ENCODE measurements at places on chromosomes 12 and 14.

GRCh38 chr14:61256826-61257468, 24.2 kb downstream of the TMEM30B start:
- no peak for DNase-seq

GRCh38 chr14:106083082-106083481, 556.7 kb downstream of the TMEM121 start:
- no peak for DNase-seq

GRCh38 chr12:53255996-53256395, 12.1 kb upstream of the ESPL1 start:
- no peak for DNase-seq

- peak; percentile 97 for DNase-seq
Measured at GRCh38 chr12:115341442-115341841, 657.5 kb upstream of the TBX3 start.

DNA sequence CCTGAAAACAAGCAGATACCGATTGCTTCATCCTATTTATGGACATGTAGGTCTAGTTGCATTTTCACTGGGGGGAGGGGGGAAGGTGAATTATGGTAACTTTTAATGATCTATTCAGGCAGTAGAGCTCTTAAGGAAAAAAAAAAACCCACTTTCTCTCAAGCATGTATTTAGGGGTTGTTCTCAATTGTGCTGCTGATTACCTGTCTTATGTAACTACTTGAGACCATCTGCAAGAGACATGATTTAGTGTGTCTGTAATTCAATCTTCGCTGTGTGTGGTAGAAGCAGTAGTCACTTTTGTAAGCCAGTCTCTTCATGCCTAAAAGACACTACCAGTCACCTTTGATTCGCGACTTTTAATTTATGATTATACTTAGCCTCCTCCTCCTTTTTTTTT, 8.9 kb downstream of the CALM1 start:
- DNase-seq = no peak

DNA sequence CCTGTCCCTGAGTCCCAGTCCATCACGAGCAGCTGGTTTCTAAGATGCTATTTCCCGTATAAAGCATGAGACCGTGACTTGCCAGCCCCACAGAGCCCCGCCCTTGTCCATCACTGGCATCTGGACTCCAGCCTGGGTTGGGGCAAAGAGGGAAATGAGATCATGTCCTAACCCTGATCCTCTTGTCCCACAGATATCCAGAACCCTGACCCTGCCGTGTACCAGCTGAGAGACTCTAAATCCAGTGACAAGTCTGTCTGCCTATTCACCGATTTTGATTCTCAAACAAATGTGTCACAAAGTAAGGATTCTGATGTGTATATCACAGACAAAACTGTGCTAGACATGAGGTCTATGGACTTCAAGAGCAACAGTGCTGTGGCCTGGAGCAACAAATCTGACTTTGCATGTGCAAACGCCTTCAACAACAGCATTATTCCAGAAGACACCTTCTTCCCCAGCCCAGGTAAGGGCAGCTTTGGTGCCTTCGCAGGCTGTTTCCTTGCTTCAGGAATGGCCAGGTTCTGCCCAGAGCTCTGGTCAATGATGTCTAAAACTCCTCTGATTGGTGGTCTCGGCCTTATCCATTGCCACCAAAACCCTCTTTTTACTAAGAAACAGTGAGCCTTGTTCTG, 41.6 kb downstream of the DAD1 start:
- DNase-seq = no peak

DNA sequence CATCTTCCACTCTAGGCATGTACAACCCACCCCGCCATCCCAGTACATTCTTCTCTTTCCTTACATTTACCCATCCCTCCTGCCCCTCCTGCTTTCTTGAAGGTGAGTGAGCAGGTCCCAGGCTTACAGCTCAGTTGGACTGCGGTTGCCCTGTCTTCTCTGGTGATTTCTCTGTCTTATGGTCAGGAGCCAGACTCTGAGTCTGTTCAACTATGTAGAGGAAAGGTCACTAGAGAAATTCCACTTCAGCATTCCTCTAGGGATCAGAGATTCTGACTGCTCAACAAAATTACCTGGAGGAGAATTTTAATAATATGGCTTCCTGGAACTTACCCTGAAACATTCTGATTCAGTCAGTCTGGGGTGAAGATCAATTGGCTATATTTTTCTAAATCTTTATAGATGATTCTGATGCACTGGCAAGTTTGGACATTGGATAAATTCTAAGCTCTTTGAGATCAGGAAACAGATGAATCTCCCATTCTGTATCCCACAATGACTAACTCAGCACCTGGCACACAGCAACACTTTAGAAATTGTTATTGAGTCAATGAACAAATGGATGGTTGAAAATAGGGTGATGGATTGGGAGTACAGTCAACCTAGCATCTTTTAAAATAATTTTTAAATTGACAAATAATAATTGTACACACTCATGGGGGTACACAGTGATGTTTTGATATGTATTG, 128.6 kb upstream of the HIF1A start:
- no peak for DNase-seq

- no peak for DNase-seq
Measured at GRCh38 chr12:116703214-116703795, 34.6 kb downstream of the SPRING1 start.

DNA sequence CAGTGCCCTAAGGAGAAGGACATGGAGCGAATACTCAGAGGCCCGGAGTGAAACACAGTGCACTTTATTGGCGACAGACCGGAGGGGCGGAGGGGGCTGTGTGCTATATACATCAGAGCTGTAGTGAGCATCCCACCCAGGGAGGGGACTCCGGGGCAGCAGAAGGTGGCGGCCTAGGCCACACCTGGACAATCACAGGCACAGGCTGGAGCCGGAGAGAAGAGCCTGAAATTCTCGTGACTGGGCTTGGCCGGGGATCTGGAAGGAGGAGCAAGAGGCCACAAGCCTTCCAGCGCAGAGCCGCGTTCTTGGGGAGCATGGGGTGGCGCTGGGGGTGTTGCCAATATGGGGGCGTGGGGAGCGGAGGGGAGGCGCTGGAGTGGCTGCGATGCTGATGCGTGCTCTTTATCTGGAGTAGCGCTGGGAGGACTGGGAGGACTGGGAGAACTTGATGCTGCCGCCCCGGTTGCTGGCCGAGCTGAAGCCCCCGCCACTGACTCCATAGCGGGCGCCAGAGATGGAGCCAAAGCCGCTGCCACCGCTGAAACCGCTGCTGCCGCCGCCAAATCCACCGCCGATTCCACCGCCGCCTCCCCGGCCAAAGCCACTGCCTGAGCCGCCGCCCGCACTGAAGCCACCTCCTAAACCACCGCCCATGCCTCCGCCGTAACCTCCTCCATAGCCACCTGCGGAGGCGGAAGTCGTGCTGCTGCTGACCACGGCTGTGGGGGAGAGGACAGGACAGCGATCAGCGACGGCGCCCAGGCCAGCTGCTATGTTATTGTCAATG, 6.1 kb downstream of the KRT3 start:
- DNase-seq = no peak

- no peak for DNase-seq
Measured at GRCh38 chr12:132341318-132342050, 12.1 kb upstream of the GALNT9 start.

- DNase-seq = no peak
Measured at GRCh38 chr14:22773162-22774010, 6.9 kb downstream of the OXA1L start.

GRCh38 chr14:100106250-100107112, 41.3 kb downstream of the EVL start:
- DNase-seq = no peak

Measured in AG04450 (cell line).